ENCODE measurements at places on chromosomes 7 and 10. TPM values are rescaled to one million over a fixed set of nuclear protein-coding genes. Genes with fewer than 3 reads are reported as not detected.

DNA sequence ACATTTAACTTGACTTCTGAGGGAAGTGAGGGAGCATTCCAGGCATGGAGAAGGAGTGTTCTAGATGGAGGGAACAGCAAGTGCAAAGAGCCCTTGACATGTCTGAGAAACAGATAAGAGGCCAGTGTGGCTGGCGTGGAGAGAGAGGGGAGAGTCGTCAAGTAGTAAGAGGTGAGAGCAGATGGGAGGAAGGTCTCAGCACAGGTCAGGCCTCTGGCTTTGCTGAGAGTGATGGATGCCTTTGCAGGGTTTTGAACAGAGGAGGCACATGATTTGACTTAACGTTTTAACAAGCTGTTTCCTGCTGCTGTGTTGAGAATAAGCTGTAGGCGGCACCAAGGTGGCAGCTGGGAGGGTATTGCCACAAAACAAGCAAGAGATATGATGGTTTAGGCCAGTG, 97.2 kb downstream of the KAT6B start:
- H3K36me3 ChIP-seq = no peaks in the 10 kb centered on the region
- no peak overlapping the region for H3K27ac ChIP-seq
- H3K4me1 ChIP-seq = peaks cover 34% of the 10 kb centered on the region
- no peak for DNase-seq

DNA sequence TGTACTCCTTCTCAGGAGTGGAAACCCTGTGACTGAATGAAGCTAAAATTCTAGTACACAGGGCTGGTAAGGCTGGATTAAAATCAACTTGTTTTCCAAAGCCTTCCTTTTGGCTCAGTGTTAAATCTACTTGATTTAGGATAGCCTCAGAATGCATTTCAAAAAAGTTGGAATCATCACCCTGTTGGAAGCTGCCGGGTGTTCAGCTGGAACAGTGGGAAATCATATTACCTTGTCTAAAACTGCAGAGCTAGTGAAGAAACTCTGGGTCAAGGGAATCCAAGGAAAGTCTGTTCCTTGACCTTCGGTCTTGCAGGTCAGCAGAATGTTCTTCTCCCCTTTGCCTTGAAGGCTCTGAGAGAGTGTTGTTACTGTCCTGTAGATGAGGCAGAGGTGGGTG, 252.1 kb upstream of the INHBA start:
- no peak for DNase-seq
- no peak overlapping the region for H3K27ac ChIP-seq
- H3K27me3 ChIP-seq = no peaks in the 10 kb centered on the region

DNA sequence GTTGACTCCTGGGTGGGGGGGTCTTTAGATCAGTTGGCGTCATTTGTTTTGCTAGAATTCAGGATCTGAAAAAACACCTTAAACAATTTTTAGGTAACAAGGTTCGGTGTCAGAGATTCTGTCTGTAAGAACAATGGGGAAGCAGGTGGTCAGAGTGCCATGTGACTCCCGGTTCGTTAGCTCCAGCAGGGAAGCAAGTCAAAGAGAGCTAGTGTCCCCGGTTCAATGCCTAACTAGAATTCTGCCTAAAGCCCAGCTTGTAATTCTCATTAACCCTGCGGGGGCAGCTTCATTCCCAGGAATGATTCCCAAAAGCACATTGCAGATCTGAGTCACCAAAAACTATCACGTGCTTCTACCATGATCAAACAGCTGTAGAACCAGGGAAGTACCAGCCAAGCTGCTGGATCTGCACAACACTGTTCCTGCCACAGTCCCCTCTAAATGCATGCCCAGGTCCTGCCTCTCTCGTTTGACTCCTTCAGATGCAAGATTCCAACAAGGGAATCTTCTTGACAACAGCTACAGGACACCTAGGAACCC, 664.3 kb upstream of the CELF2 start:
- DNase-seq = no peak
- H3K4me1 ChIP-seq = no peaks in the 10 kb centered on the region
- H3K36me3 ChIP-seq = no peaks in the 10 kb centered on the region
- no peak overlapping the region for H3K4me3 ChIP-seq

DNA sequence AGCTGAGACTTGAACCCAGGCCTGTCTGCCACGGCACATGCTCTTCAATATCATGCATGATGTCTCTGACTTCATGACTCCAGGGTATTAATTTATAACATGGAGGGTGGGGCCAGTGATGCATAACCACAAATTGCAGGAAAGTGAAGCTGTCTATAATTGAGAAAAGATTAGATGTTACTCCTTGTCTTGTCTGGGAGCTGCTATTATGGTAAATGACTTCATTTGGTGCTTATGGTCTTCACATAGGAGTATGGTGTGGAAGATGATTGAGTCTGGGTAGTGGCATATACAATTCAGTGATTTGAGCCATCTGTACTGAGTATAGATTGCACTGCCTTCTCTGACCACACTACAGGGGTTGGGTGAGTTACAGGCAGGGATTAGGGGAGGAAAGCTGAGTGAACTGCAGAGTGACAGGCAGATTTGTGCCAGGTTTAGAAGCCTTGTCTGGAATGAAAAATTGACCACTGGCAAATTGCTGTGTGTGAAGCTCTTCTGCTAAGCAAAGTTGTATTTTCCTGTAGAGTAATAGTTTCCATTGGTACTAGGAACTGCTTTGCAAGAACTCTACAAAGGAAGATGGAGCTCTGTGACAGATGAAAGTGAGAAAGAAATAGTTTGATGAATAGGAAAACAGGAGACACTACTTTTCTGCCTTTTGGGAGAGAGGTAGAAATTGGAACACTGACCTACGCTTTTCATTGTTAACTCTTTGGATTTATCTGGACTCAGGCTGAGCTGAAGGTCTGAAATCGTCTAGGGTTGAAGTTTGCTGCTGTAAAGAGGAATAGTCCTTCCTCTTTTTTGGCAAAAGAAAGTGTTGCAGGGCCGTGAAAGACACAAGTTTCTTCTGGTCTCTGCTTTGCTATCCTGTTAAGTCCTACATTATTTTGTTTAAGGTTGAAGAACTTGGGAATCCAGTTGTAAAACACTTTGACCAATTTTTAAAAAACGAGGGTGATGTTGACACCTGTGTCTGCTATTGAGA, 2.7 kb downstream of the SND1 start:
- no peak for DNase-seq
- peaks cover 9% of the 10 kb centered on the region for H3K4me1 ChIP-seq
- H3K27ac ChIP-seq = no peak overlapping the region
- H3K27me3 ChIP-seq = no peaks in the 10 kb centered on the region
- H3K36me3 ChIP-seq = peaks cover 10% of the 10 kb centered on the region

GRCh38 chr7:79284211-79284610, 169.3 kb downstream of the MAGI2 start:
- no peaks in the 10 kb centered on the region for H3K36me3 ChIP-seq
- H3K27ac ChIP-seq = no peak overlapping the region
- no peaks in the 10 kb centered on the region for H3K27me3 ChIP-seq
- no peak overlapping the region for H3K4me3 ChIP-seq

CSTF2T gene
- 35.2 TPM for total RNA-seq

DNA sequence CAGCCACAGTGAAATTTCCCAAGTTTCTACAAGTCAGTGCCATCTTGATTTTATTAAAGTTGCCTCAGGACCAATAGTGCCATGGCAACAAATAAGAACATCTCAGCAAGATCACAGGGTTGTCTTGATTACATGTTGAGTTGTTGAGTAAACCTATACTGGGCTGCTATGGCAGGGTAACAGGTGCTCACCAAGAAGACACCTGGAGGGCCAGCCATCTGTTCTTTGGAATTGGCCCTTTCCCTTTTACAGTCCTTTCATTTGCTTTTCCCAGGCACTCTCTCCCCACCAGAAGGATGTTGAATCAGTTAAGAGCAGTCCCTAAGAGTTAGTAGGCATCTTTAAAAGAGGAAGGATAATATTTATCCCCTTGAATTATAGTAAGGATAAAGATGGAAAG, 582.0 kb downstream of the TNS3 start:
- no peaks in the 10 kb centered on the region for H3K36me3 ChIP-seq
- H3K4me3 ChIP-seq = no peak overlapping the region
- no peaks in the 10 kb centered on the region for H3K27me3 ChIP-seq
- no peak for DNase-seq

FAM241B gene
- total RNA-seq = 1.2 TPM

ITPRIP gene
- 4.9 TPM for total RNA-seq

DNA sequence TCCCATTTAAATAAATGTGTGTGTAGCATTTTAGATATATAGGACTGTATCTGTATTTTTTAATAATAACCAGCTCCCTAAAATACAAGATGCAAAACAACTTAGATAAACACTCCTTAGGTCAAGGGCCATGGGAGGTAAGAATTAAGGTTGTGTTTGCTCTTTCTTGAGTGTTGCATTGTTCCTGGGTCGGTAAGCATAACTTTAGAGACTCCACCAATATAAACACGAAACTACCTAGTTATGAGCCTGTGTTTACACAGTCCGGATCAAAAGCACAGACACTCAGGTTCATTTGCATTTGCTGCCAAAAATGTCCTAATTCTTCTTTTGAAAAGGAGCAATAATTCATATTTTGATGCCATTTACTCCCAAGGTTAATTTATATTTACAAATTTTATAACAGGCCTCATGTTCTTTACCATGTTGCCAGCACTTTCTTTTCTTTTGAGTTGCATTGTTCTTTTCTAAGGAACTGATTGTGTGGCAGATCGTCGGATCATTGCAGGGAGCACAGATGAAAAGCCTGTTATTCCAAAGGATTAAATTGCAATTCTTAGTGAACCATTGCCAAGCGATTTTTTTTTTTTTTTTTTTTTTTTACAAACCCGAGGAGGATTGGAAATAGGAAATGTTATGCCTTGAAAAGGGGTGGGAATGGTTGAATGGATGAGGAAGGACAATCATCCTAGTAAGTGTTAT, 45.8 kb upstream of the GLCCI1 start:
- no peaks in the 10 kb centered on the region for H3K27me3 ChIP-seq
- H3K27ac ChIP-seq = no peak overlapping the region
- H3K4me3 ChIP-seq = no peak overlapping the region
- H3K36me3 ChIP-seq = no peaks in the 10 kb centered on the region

GRCh38 chr10:93514521-93514920, 18.1 kb downstream of the CEP55 start:
- peaks cover 51% of the 10 kb centered on the region for H3K36me3 ChIP-seq
- H3K27me3 ChIP-seq = no peaks in the 10 kb centered on the region
- no peaks in the 10 kb centered on the region for H3K4me1 ChIP-seq
- no peak overlapping the region for H3K4me3 ChIP-seq

DNA sequence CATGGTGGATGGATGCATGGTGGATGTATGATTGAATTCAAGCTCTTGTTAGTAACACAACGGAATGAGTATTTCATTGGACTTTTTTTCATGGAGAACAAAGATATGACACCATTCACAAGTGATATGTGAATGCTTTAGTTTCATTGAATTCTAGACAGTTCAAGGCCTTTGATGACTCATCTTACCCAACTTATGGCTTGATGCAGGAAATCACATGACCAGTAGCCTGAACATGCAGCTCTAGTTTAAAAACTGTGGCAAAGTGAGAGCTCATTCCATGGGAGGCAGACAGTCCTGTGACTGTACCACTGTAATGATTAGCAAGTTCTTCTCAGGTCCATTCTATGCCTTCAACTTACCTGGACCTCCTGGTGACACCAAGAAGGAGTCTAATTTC, 1239.3 kb downstream of the TYW1 start:
- no peaks in the 10 kb centered on the region for H3K27me3 ChIP-seq
- no peaks in the 10 kb centered on the region for H3K36me3 ChIP-seq
- H3K4me3 ChIP-seq = no peak overlapping the region

MYL10 gene
- total RNA-seq = 4.1 TPM

GRCh38 chr7:51295440-51296245, 21.0 kb downstream of the COBL start:
- H3K36me3 ChIP-seq = no peaks in the 10 kb centered on the region
- DNase-seq = no peak
- H3K27me3 ChIP-seq = peaks cover 6% of the 10 kb centered on the region
- no peak overlapping the region for H3K27ac ChIP-seq
- no peaks in the 10 kb centered on the region for H3K4me1 ChIP-seq

- no peak overlapping the region for H3K27ac ChIP-seq
- no peaks in the 10 kb centered on the region for H3K27me3 ChIP-seq
- DNase-seq = no peak
- no peaks in the 10 kb centered on the region for H3K36me3 ChIP-seq
- no peak overlapping the region for H3K4me3 ChIP-seq
- no peaks in the 10 kb centered on the region for H3K4me1 ChIP-seq
Measured at GRCh38 chr10:60733517-60733822, 44.8 kb upstream of the CDK1 start.

DNA sequence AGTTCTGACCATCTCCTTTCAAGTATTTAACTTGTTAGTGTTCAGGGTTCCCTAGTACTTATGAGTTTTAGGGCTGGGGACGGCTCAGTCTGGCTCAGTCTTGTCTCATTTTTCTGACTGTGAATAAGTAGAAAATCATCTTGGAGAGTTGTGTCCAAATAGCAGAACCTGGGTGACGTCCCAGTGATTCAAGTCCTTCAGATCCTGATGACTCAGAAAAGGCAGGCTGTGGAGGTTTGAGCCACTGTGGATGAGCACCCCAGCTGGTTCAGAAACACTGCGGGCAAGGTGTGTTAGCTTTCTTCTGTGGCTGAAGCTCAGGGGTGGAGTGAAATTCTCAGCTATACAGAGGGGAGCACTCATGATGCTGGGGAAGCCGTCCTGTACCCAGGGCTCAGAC, 154.4 kb upstream of the NPY start:
- no peak for DNase-seq
- H3K27ac ChIP-seq = no peak overlapping the region
- H3K27me3 ChIP-seq = no peaks in the 10 kb centered on the region
- no peak overlapping the region for H3K4me3 ChIP-seq
- H3K36me3 ChIP-seq = no peaks in the 10 kb centered on the region

GRCh38 chr7:20383351-20383750, 52.7 kb downstream of the ITGB8 start:
- no peak overlapping the region for H3K27ac ChIP-seq
- DNase-seq = no peak
- H3K4me3 ChIP-seq = no peak overlapping the region
- peaks cover 46% of the 10 kb centered on the region for H3K36me3 ChIP-seq

GRCh38 chr7:110386006-110386405, 704.9 kb upstream of the LRRN3 start:
- no peak overlapping the region for H3K4me3 ChIP-seq
- no peaks in the 10 kb centered on the region for H3K36me3 ChIP-seq
- H3K27me3 ChIP-seq = no peaks in the 10 kb centered on the region

LIPK gene
- not detected for total RNA-seq

DUSP5 gene
- 5.3 TPM for total RNA-seq

Data from SJCRH30 (cell line).